Fibroblast of skin of back (primary cell): ENCODE measurements at places on chromosomes 2 and 18.

- DNase-seq: peak; percentile 72
These were observed 12.9 kb upstream of the GEMIN6 start for GRCh38 chr2:38765149-38765548.

DNA sequence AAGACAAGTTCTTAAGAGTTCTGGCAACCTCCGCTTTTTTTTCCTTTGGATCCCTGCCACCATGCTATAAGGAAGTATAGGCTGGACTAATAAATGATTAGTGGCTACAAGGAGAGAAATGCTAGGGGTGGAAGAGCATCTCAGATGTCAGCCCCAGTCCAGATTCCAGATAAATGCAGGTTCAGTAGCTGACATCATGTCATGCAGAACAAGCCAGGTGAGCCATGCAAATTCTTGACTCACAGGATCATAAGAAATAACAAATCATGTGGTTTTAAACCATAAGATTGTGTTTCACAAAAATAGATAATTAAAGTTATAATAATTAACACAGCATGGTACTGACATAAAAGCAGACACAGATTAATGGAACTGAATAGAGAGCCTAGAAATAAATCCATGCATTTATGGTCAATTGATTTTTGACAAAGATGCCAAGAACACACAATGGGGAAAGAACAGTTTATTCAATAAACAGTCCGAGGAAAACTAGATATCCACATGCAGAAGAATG lies 152.9 kb upstream of the SESTD1 start:
- no peak for DNase-seq

GRCh38 chr2:181169503-181169902 lies 189.1 kb downstream of the UBE2E3 start:
- DNase-seq: peak; percentile 36

DNA sequence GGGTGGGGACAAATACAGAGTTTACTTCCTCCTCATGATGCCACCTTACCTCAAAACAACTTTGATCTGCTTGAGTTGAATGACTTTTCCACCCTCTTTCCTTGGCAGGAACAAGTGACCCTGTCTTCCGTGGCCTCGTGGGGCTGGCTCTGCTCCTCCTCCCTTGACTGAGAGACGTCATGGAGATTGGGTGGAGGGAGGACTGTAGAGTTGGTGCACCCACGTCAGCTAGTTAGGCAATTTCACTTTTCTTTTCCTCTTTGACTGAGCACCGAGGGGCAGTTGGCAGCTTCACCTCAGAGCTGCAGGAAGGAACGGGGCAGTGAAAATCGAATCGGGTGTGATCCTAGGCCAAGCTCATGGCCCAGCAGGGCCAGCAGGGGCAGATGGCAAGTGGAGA lies at the start of gene SP140:
TSS of gene SP140 (plus strand) at position 251 of the 400 bp plus-strand sequence. CDS start at position 360, 109 bp downstream.
- no peak for DNase-seq

DNA sequence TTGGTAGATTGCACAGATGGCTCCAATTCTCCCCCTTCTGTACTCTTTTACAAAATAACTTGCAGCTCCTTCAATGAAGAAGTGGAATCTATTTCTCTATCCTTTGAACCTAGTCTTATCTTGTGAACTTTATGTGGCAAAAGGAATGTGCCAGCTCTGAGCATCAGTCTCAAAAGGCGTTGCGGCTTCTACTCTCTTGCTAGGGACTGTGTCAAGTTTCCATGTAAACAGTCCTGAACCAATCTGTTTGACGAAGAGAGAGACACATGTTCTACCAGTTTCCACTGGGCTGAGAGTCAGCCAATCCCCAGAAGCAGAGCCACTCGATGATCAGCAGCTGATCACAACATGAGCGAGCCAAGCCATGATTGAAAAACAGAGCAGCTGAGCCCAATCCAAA lies 439.7 kb upstream of the SETBP1 start:
- DNase-seq: no peak

DNA sequence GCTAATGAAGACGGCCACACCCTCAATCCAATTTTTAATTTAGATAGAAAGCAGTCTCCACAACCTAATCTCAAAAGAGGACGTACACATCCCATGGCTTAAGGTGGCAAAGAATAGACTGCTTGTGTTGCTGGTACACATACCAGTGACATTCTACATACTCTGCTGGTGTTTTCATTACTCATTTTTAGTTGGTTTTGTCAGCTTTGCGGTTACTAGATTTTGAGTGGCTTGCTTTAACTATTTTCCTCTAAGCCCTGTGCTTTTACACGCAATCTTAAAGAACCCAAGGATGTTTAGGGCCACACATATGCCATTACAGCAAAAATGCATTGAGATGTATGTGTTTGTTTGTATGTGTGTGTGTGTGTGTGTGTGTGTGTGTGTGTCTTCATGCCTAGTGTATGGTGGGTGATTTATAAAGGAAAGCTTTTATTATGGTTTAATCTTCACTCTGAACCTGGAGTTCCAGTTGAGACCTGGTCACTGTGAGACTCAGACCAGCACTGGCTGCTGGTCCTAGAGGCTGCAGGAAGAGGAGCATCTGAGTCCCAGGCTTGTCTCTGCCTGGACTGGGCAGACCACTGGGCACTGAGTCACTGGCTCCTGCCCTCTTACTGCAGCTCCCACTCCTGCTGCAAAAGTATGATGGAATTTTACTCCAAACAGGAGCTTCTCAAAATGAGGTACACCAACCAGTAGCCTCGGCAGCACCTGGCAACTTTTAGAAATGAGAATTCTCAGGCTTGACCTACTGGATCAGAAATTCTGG lies 415.9 kb downstream of the NBAS start:
- peak; percentile 53 for DNase-seq

DNA sequence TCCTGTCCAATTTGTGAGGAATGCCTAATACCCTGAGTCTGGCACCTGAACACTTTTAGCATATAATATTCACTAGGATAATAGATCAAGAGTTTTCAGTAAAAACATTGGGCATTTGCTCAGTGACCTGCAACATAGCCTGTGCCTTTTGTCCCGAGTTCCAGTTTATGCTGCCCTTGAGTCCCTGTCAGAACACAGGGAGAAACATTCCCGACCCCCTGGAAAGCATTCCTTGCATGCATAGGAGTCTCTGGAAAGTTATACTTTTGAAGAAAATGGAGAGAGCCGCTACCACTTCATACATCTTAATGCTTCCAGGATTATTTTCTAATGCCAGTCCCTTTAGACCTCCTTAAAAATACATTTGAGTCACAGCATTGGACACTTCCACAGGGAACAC lies 107.3 kb downstream of the PLCL1 start:
- DNase-seq: peak; percentile 70

GRCh38 chr18:12422936-12423335 lies 15.2 kb downstream of the PRELID3A start:
- DNase-seq: no peak

GRCh38 chr2:240365971-240366471 lies 69.4 kb upstream of the GPC1 start:
- DNase-seq: no peak

DNA sequence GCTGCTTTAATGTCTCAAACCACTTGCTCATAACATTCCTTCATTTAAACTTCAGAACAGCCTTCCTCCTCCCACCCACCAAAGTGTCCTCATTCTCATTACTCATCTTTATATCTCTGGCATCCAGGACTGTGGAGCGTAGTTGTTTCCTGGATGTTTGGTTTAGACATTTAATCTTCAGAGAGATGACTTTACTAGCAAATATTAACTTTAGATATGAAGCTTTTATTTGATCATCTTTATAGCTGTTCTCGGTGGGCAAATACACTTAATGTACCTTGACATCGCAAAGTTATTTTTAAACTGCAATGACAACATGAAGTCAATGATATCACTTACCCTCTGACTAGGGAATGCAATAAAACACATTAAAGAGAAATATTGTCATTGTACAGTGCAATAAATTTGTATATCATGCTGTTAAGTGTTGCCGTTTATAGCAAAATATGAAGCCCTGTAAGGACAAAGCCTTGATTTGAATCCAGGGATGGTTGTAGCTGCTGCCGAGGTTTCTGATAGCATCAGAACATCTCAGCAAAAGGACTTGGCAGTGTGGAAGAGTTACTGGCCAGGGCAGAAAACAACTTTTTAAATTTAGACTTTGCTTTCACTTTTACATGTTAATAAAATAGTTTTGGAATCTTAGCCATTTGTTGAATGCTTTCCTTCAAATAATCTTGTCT lies 4.6 kb upstream of the LAMA3 start:
- peak; percentile 59 for DNase-seq
